ENCODE measurements at places on chromosomes 2 and 18.

DNA sequence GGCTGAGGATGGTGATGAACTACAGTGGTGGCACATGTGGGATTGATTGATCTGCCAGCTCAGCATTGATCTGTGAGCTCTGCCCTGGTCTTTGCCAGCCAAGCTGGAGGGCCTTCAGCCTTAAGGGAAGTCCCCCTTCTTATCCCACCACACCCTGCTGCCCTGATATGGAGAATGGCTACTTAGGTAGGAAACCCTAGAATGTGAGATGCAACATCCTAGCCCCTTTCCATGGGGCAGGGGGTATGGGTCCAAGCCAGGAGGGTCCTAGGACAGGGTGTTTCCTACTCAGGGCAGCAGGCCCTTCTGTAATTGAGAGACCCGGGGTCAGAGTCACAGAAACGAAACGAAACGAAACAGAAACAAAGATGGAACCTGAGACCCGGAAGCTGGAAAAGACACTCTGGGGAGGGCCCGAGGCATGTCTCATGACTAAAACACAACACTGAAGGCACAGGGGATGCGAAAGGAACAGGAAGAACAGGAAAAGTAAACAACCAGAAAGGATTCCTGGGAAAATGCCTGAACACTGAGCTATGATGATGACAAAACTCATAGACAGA lies 16.9 kb upstream of the SULT1C2 start:
- DNase-seq: no peak

DNA sequence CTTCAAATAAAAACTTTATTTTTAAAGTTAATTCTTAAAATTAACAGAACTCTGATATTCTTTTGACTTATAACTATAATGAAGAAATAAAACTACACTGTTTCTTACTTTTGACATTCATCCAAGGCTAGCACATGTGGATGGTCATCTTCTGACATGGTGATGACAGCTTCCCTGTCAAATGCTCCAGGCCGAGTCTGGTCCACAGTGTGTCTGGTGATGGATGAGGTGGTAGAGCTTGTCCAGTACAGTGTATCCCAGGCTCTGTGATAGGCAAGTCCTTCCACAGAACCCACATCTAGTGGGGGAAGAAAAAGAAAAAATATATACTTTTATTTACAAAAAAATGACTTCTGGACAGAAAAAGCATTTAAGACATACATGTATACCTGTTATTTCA lies 1529.5 kb downstream of the LRP1B start:
- no peak for DNase-seq

DNA sequence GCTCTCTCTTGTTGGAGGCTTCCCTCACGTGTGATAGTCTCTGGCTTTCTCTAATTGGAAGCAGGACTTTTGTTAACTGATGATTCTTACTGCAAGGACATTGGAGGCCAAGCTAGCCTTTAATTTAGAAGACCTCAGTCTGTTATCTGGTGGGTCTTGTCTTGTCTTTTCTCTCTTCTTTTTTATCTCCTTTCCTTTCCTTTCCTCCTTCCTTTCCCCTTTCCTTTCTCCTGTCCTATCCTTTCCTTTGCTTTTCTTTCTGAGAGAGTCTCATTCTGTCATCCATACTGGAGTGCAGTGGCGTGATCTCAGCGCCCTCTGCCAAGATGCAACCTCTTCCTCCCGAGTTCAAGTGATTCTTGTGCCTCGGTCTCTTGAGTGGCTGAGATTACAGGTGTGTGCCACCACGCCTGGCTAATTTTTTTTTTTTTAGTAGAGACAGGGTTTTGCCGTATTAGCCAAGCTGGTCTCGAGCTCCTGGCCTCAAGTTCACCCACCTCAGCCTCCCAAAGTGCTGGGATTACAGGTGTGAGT lies 18.1 kb downstream of the CCNYL1 start:
- no peak for DNase-seq

DNA sequence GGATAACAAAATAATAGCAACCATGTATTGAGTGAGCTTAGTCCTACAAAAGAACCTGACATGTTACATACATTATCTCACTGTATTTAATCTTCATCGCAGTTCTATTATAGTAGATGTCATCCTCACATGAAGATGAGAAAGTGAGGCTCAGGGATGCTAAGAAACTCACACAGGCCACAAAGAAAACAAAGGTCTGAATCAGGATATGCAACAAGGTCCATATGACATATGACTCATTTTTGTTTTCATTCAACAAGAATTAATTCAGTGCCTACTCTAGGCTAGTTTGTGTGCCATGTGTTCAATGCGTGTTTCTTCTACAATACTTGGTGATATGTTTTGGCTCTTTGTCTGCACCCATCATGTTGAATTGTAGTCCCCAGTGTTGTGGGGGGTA lies 219.7 kb upstream of the EPHA4 start:
- no peak for DNase-seq

DNA sequence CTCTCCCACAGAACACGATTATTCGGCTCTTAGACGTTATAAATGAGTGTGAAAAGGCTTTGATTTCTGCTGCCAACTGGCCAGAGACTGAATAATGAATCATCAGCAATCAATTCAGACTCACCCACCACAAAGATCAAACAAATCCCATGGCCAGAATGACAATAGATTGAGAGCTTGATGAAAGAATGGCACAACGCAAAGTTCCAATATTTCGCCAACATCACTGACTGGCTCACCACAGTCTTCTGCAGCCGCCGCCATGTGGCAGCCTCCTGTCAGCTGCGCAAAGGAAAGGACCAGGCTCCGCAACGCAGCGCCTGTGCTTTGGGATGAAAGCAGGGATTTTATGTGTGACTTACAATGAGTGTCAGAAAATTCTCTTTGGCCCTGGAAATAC lies 104.4 kb upstream of the SOX11 start:
- no peak for DNase-seq

DNA sequence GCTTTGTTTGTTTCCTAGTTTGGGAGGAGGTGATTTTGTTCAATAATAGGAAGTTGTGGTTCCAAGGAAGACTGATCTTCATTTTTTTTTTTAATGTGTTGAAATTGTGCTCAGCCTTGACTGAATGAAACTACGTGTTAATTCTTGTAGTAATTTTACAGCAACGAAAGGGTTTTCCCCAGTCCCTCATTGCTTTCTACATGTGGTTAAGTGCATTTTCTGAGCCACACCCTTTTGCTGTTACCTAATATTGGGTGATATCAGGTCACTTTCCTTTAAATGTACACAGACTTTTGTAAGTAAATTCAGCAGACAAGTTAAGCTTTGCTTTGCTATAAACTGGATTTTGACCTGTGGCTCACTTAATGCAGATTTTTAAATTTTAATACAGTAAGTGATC lies 73.6 kb downstream of the OTX1 start:
- DNase-seq: no peak

GRCh38 chr2:155442755-155443372 lies 744.4 kb downstream of the KCNJ3 start:
- no peak for DNase-seq

DNA sequence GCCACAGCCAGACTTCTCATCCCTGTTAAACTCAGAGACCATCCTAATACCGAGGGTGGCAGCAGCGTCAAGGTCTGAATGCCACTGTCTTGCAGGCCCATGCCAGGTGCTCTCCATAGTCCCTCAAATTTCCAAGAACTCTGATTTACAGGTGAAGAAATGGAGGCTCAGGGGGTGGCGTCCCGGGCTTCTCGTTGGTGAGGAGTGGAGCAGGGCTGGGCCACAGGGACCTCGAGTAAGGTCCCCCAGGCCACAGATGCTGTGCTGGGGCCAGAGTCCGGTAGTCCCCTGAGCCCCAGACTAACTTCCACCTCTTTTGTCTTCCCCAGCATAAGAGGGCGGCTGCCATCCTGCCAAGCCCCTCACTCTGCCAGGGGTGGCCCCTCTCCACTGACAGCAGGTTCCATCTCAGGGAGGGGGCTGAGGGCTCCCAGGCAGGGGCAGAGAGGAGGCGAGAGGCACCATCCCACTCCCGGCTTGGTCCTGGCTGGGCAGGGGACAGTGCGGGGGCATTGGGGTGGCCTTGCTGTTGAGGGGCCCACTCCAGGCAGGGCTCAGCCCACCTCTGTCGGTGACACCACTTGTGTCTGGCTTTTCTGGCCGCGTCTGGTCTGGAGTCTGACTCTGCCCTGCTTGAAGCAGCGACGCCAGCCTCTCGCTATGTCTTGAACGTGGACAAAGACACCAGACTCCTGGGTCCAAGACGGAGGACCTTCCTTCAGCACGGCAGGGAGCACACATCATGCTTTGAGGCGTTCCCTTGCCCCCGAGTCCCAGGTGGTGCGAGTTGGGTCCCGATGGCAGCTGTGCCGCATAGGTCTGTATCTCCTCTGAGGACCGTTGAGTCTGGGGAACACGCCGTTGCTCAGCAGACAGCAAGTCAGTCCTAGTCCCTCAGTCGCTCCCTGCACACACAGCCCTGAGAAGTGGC lies 15.9 kb upstream of the KLHL30 start:
- no peak for DNase-seq

DNA sequence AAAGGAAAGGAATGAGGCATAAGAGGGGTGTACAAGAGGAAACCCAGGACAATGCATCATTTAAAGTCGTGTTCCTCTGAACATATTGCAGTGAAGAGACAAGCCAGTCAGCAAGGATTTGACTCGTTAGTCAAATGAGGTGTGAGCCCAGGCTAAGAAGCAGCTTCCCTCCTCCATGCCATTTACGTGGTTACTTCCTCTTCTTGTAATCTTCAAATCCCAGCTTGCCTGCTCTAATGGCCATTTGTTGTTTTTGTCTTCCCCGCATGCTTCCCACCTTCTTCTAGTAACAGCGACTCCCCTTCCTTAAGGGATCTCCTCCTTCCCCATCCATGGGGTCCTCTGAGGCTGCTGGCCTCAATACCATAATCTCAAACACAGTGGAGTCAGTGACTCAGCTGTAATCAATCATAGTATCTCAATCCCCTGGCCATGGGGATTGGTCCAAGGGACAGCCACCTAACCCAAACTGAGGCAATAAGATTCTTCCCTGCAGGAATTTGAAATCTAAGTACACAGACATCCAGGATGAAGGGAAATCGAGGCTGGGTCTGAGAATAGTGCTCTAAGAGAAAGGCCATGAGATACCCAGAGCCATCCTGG lies 37.6 kb downstream of the SLC14A1 start:
- no peak for DNase-seq

GRCh38 chr2:122070241-122070731 lies 314.8 kb downstream of the TSN start:
- DNase-seq: no peak

GRCh38 chr2:42848265-42848664 lies 55.9 kb upstream of the HAAO start:
- no peak for DNase-seq

All from DND-41 (cell line).